ENCODE measurements at places on chromosomes 12 and 14.

- no peak for DNase-seq
These were observed 8.2 kb downstream of the ARHGEF40 start for GRCh38 chr14:21078287-21078686.

DNA sequence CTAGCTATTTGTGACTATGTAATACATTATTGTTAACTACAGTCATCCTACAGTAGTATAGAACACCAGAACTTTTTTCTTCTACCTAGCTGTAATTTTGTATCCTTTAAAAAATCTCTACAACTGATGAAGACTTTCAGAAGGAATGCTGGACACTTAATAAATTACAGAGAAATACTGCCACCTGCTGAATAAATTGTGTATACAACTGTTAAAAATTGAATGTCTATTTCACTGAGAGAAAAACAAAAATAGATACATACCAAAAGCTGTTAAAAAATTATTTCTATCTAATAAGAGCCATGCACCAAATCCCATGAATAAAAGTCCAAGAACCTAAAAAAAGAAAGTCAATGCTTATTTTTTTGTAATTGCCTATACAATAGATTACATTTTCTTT, 6.6 kb downstream of the TSPAN19 start:
- peak; percentile 53 for DNase-seq

- DNase-seq, result no peak
These were observed 531.7 kb upstream of the FLRT2 start for GRCh38 chr14:84998216-84998615.

GRCh38 chr12:32399370-32400113, at the start of gene FGD4:
TSS of gene FGD4 (plus strand) at chr12:32399558.
- DNase-seq, result peak; percentile 97

- no peak for DNase-seq
These were observed 43.7 kb upstream of the KICS2 start for GRCh38 chr12:64265839-64266238.

DNA sequence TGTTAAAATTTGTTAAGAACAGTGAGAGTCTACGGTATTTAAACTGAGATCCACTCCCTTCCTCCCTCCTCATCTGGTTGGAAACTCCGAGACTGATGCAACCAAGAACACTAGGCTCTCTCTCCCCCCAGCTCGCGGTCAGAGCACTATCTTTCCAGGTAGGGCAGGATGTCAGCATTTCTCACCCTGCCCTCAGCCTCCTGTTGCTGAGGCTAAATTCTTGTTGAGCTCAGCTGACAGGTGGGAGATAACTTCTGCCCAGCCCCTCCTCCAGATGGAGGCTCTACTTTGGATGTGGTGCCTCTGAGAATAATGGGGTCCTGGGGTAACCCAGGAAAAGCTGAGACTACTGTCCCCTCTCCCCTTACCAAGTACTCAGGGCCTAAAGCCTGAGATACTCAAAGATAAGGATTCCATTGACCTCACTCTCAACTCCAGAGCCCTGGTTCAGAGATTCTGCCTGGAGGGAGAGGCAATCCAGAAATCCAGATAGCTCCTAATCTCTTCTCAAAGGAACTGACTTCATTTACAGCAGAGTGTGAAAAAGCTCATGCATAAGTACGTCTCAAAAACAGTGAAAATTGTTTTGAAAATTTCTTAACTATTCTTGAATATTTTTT, 110.1 kb downstream of the EML5 start:
- DNase-seq, result no peak

DNA sequence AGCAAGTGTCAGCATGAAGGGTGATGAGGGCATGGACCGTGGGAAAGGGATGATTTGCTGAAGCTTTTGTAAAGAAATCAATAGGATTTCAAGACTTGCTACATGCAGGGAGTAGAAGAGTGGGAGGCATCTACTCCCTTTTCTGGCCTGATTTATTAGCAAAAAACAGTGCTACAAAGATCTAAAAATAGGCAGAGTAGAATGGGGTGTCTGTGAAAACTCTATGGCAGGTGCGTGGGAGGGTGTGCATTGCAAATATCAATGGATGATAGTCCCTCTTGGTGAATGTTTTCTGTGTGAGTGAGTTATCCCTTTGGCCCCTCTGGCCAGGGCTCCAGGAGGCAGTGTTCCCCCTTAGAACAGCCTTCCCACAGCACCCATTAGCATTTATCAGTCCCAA, 139.0 kb downstream of the SMOC1 start:
- DNase-seq, result no peak

DNA sequence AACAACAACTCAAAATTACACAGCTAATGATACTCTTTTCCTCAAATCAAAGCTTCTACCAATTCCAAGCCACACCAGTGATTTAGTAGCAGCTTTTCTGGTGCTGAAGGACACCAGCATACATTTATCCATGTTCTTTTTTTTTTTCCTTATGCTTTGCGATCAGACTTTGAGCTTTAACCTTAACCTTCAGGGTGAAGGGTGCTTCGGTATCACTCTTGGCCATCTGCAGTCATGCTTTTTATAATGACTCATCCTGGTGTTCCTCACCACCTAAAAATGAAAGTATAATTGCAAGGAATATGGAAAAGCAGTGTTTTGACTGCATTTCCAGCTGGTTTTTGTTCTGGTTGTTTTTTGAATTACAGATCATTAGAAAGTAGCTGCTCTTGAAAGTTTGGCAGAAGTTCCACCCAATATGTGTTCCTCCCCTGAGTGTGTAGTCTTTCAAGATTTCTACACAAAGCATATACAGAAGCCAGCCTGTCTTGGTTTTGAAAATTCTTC, 1.3 kb upstream of the SLC41A2 start:
- DNase-seq, result no peak

- no peak for DNase-seq
These were observed 59.0 kb upstream of the HIF1A start for GRCh38 chr14:61636291-61636690.

- peak; percentile 61 for DNase-seq
These were observed 41.9 kb downstream of the ATP23 start for GRCh38 chr12:57983146-57983857.

- no peak for DNase-seq
These were observed 149.5 kb downstream of the PRKCH start for GRCh38 chr14:61470961-61471293.

GRCh38 chr12:127731657-127732056, 535.3 kb upstream of the TMEM132C start:
- no peak for DNase-seq
